ENCODE measurements at places on chromosomes 16 and 17.

GRCh38 chr17:7882068-7882467 is 6.5 kb upstream of the CHD3 start:
- DNase-seq, result no peak

GRCh38 chr17:1058423-1059130 is 61.6 kb downstream of the TIMM22 start:
- DNase-seq, result peak; percentile 11

DNA sequence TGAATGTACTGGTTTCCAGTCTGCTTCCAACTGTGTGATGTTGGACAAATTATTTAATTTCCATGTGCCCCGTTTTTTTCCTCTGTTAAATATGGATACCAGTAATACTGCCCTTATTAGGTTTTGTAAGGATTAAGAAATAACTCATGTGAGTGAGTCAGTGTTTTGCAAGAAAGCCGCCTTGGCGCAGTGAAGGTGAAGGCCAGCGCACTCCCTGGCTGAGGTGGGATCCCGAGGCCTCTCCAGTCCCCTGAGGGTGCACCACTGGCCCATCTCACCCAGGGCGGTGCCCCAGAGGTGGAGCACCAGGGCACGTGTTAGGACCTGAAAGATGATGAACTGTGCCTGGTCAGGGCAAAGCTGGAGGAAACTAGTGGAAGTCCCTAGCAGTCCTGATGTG is 43.5 kb downstream of the PHKB start:
- DNase-seq, result no peak

GRCh38 chr16:8936421-8936820 is 27.3 kb downstream of the USP7 start:
- DNase-seq, result peak; percentile 56

All from T-helper 9 cell (primary cell).